ENCODE measurements at places on chromosomes 2 and 18. TPM values are rescaled to one million over a fixed set of nuclear protein-coding genes. Genes with fewer than 3 reads are reported as not detected.
A peak's percentile ranks its signal among the peaks of the same experiment; 100 is the strongest.

VIT gene
- total RNA-seq: not detected

RMDN2 gene
- 16.4 TPM for total RNA-seq

PARD6G gene
- total RNA-seq: 2.3 TPM

DNA sequence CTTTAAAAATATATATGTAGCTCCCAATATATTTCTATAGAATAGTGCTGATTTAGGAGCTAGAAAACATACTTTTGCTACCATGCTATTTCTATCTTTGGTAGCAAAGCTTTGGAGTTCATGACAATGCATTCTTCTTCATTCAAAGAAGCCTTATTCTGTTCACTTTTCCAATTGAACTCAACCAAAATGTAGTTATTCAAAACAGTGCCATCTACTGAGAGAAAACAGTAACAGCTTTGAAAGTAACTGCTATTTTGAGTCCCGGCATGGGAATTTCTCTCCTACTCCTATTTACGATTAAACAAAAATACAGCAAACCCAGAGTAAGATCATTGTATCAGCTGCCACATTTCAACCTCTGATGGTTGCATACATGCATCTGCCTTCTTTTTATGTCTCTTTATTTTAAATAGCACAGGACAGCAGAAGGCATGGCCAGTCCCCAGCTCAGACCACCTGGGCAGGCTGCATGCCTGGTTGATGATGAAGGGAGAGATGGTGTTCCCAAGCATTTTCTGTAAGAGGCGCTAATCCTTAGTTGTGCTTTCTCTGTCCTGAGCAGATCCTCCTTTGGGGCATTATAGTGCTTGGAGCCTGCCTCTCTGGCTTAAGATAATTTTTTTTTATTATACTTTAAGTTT is 69.7 kb upstream of the SULT1C3 start:
- no peak for DNase-seq

DNA sequence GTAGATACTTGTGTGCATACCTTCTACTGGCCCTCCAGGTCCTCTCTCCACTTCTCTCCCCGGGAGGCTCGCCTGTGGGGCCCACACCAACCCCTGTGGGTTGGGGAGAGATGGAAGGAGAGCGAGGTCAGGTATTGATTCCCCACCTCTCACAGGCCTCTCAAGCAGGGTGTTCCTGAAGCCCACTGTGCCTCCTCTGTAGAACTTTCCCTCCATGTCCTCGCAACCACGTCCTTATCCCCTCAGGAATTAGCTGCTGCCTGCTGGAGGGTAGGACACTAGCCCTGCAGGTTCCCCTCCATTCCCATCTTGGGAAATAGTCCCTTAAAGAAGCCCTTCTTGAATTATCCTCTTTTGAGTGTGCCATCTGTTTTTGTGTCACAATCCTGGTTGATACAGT is 38.9 kb upstream of the KLF11 start:
- peak; percentile 4 for DNase-seq

Data from left lobe of liver (tissue), 2 donors.